ENCODE measurements at places on chromosomes 12 and 14.

GRCh38 chr14:31402764-31403439 lies 17.4 kb downstream of the HEATR5A start:
- no peak for DNase-seq

- no peak for DNase-seq
Measured at GRCh38 chr12:30888241-30888640, 38.3 kb upstream of the TSPAN11 start.

DNA sequence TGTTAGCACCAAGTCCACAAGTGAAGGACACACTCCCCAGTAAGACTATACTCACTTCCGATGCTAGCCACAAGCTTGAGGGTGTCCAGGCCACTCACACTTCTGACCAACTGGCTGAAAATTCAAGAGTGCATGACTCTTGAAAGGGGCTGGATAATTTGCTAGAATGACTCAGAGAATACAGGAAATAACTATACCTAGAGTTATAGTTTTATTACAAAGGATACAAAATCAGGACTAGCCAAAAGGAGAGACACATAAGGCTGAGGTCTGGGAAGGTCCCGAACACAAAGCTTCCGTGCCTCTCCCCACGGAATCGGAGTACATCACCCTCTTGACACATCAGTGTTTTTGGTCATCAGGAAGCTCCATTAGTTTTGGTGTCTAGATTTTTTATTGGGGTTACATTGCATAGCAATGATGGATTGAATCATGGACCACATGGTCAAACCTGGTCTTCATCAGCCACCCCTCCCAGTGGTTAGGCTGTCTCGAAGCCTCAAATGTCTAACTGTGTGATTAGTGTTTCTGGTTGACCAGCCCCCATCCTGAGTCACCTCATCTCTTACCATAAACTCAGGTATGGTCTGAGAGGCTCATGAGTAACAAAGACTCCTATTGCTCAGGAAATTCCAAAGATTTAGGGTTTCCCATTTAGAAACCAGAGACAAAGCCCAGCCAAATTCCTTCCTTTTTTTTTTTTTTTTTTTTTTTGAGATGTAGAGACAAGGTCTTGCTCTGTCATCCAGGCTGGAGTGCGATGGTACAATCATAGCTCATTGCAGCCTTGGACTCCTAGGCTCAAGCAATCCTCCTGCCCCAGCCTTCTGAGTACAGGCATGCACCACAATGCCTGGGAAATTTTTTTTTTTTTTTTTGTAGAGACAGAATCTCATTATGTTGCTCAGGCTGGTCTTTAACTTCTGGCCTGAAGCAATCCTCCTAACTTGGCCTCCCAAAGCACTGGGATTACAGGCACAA lies 472.0 kb upstream of the TBX3 start:
- no peak for DNase-seq

DNA sequence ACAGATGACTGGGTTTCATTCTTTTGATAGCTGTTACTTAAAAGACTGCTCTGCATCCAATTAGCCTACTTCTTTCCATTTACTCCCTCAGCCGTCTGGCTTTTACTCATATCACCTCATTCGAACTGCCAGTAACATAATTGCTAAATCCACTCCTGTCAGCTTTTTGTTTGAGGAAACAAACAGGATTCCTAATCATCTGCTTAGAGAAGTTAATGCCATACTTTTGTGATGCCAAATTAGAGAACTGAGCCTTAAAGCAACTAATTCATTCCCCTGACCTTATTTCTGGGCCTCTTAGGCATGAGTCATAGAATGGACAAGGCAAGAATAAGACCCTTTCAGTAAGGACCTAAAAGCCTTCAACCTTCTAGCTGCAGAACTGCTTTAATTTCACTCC lies 2.9 kb downstream of the OXA1L start:
- DNase-seq, result no peak

GRCh38 chr14:90979515-90979914 lies 80.9 kb downstream of the RPS6KA5 start:
- no peak for DNase-seq

DNA sequence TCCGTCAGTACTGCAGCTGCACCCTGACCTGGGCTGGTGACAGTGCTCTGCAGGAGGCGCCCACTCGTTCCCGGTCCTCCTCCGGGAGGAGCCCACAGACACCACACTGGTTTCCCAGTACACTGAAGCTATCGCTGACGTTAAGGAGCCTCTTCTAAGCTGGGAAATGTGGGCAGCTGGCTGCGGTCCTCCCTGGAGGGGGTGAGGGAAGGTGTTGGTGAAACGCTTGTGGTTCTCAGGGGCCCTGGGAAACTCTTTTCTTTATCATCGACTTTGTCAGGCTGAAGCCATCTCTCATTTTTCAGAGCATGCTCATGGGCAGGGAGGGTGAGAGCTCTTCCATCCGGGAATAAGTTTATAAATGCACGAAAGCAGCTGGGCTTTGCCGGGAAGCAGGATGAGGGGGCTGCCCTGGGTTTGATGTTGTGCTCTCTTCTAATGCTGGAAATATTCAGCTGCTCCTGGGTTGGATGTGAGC lies 176.0 kb downstream of the CHST11 start:
- no peak for DNase-seq

DNA sequence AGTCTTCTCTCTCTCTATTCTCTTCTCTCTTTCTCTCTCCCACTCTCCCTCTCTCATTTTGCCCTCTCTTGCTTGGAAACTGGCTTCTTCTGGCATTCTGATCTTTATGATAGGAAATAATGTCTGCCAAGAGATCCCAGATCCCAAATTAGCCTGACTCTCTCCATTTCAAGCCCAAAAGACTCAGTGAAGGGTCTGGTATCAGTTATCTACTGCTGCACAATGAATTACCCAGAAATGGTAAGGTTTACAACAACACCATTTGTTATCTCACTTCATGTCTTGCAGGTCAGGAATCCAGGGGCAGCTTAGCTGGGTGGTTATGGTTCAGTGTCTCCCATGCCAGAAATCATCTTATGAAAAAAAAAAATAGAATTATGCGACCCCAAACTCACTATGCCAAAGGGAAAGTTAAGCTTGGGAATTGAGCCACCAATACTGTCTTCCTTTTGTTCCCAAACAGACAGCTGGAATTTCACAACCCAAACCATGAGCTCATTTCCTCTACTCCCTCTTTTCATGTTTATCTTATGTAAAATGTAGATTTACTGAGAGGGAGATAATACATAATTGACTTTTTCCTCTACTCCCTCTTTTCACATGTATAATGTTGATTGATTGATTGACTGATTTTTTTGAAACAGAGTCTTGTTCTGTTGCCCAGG lies 67.8 kb upstream of the FICD start:
- no peak for DNase-seq

- no peak for DNase-seq
Measured at GRCh38 chr12:132593521-132593920, 16.9 kb downstream of the LRCOL1 start.

DNA sequence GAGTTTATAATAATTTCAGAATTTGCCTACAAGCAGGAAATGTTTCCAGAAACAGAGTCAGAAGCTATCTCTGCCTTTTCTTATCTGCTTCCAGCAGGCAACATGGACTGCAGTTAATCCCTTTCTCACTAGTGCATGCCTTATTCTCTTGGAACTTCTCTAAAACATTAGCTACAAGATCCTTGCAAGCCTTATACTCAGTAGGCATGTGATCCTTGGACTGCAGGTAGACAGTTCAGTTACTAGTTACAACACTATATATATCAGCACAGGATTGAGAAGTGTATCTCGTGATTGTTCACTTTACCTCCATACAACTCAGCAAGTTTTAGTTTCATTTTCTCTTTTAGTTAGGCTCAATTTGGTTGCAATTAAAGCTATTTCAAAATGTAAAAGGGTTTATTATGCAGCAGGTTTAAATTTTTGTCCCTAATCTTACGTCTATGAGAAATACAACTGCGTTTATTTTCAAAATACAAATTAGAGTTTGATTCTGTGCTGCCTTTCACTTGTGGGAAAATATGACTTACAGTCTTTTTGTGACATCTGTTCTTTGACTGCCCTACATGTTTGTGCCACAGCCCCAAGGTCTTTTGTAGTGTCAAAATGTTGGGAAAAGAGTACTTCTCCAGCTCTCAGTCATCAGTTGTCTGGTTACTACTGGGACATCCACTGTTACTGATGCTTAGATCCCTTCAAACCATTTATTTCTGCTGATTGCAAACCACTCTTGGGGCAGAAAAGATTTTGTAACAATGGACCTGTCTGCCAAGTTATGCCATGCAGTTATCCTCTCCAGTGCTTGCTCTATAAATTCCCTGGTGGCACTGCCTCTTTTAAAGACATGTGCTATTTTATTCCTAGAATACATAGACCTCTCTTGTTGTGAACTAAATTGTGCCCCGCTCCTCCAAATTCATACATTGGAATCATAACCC lies 709.0 kb upstream of the FOXG1 start:
- no peak for DNase-seq

DNA sequence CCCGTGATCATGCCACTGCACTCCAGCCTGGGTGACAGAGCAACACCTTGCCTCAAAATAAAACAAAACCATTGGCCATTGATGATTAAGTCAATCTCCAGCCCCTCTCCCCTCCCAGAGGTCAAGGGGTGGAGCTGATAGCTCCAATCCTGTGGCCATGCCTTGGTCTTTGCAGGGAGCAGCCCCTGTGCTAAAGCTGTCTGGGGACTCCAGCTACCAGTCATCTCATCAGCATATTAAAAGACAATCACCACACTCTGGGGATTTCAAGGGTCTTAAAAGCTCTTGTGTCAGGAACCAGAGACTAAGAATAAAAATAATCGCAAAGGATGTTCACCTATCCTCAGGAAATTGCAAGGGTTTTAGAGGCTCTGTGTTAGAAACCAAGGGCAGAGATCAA lies 30.6 kb downstream of the HCAR2 start:
- DNase-seq, result no peak

DNA sequence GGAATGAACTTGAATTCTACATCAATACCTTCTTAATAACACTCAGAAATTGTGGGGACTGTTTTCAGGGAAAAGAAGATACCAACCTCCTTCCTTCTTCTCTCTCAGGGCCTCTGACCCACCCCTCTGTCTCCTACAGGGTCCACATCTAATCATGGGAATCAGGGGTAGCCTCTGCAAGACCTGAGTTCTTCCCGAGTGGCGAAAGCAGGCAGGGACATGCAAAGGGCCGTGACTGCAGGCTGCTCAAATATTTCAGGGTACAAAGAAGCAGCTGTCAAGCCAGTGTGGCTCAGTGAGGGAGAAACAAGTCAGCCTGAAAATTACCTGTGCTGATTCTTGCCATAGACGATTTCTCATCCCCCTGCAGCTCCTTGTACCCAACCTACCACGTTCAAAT lies 123.1 kb upstream of the PARP11 start:
- DNase-seq, result no peak

DNA sequence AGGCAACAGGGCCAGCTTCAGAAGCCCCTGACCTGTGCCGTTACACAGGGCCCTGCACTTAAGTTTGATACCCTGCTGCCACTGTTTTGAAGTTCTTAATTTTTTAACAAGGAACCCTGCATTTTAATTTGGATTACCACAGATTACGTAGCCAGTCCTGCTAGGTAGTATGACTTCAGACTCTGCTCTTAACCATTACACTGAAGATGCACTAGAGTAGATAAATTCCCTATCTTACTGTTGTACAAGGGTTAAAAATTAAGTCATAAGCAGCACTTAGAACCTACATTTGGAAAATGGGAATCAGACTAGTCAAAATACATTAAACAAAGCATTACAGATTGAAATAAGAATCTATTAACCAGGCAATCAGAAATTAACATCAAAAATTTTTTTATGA lies 2.3 kb downstream of the GNPNAT1 start:
- no peak for DNase-seq

DNA sequence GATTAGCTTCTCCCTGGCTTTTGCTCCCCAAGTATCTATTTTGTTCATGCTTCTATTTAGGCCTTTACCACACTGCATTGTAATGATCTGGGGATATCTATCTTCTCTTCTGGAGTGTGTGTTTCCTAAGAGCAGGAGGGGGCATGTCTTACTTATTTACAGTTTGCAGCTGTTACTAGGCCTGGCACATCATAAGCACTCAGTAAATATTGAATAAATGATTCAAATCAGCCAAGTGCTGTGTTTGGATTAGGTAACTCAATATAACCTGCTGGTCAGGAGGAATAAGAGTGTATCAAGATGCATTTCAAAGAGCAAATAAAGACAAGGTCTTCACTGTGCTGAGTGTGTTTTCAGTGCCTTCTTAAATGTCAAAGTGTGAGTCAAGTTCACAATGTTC lies 186.1 kb downstream of the FOXG1 start:
- DNase-seq, result no peak

DNA sequence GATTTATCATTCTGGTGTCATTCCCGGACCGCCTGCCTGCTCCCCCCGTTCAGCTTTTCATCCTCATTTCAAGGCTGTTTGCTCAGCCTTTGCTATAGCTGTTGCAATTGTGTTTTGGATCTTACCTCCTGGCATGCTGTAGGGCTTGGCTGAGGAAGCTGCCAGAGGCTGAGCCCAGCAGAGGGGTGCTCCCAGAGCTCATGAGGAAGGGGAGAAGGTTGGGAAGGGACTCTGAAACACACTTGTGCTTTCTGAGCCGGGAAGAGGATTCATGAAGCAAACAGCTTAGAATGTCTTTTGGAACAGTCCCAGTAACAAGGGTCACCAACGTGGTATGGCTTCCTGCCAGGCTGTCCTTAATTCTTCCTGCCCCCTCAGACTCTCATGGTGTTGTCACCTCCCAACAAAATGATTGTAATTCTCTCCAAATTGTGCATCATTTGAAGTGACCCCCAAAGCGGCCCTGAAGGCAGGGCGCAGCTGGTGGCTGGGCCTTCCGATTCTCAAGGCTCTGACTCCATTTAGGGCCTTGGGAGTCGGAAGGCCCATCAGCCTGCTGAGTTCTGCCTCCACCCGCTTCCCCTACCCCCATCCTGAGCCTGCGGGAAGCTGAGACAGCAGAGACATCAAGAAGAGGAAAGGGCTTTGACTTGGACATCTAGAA lies 111.9 kb upstream of the ARHGAP5 start:
- DNase-seq, result no peak

GRCh38 chr12:53466640-53467039 lies 14.7 kb downstream of the PCBP2 start:
- no peak for DNase-seq

- DNase-seq, result no peak
Measured at GRCh38 chr12:76028571-76029277, 2.9 kb downstream of the PHLDA1 start.

DNA sequence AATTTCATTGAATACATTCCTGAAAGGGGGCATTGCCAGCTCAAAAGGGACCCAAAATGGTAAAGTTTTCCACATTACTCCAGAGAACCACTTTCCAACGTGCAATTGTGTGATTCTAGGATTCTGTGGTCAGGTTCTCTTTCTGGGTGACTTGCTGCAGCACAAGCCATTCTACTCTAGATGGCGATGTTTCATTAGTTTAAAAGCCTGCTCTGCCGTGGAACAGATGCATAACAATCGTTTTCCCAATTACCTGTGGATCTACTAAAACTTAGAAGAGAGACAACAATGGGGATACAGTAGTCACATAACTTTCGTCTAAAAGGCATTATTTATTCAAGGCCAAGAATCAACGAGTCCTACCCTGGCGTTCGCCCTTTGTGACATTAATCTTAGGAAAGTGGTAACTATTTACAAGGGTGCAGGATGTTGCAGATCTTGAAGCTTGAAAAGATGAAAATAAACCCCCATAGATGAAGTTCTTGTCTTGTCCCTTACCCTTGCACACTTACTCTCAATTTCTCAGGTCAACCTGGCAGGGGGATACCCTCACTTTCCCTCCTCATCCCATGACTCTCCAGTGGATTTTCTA lies 400.9 kb downstream of the SNAPC1 start:
- peak; percentile 28 for DNase-seq

GRCh38 chr14:50928002-50928635 lies 16.2 kb downstream of the PYGL start:
- DNase-seq, result no peak

- DNase-seq, result no peak
Measured at GRCh38 chr14:88049936-88050335, 45.0 kb downstream of the GPR65 start.

Data from activated CD4-positive, alpha-beta T cell treated with anti-CD3 and anti-CD28 coated beads, Interleukin-2, amount 50 U/mL, for 16 hours (primary cell).